ENCODE measurements at places on chromosomes 12 and 14. TPM values are rescaled to one million over a fixed set of nuclear protein-coding genes. Genes with fewer than 3 reads are reported as not detected.

The STAT6 gene
- polyA plus RNA-seq, result 114 TPM

The ANKRD33 gene
- polyA plus RNA-seq, result 0.06 TPM

The GPR68 gene
- polyA plus RNA-seq, result 2.9 TPM

The DAD1 gene
- polyA plus RNA-seq, result 206 TPM

The TSPAN9 gene
- polyA plus RNA-seq, result 24.9 TPM

The PAX9 gene
- 0.06 TPM for polyA plus RNA-seq

The RD3L gene
- polyA plus RNA-seq, result not detected

The HSP90B1 gene
- polyA plus RNA-seq, result 810 TPM

The LPAR5 gene
- 21.4 TPM for polyA plus RNA-seq

The IGFBP6 gene
- polyA plus RNA-seq, result 19.7 TPM

The P2RX2 gene
- 24.1 TPM for polyA plus RNA-seq

The HECTD4 gene
- polyA plus RNA-seq, result 38.1 TPM
